ENCODE measurements at places on chromosomes 16 and 17.

DNA sequence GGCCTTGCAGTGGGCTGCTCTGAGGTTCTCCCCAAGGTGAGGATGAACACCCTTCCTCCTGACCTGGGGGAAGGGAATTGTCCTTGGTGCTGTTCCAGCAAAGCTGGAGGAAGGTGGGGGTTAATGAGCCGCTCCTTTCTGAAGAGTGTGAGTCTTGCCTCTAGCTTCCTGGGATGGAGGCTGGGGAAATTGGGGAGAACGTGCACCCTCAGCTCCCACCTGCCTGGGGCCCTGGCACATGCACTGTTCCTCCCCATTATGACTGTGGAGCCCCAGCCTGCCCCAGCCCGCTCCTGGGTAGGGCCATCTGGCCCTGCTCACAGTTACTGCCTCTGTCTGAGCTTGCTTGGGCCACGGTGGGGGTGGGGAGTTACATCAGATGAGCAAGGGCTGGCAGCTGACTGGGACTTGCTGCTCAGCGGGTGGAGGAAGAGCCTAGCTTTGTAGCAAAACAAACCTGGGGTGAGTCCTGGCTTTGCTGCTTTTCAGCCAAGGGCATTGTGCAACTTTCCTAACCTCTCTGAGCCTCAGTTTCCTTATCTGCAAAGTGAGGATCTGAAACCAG, 11.1 kb downstream of the TNS4 start:
- no peak for DNase-seq

- no peak for DNase-seq
Observed at GRCh38 chr16:1613728-1614455, 1.7 kb downstream of the CRAMP1 start.

DNA sequence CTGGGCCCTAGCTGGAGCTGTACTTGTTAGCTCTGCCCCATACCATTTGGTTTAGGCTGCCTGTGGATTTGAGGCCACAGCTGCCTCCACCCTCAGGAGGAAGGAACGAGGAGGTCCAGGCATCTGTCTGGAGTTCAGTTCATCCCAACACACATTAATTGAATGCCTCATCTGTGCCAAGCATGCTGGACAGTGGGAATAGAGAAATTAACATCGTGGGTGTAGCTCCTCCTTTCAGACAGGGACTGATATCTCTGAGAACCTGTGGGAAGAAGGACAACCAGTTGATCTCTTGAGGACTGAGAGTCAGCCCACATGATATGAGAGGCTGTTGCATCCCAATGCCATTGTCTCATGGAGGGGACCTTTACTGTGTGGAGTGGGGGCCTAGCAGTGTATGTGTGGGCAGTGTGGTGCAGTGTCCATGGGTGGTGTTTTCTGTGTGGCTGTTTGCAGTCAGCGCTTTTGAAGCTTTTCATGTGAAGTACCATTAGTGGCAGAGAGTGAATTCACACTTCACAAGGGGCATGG, 29.4 kb upstream of the DDX52 start:
- DNase-seq = no peak

- no peak for DNase-seq
Observed at GRCh38 chr17:34384822-34385605, 22.0 kb upstream of the CCL1 start.

GRCh38 chr17:51948128-51948527, 210.4 kb downstream of the CA10 start:
- no peak for DNase-seq

- DNase-seq = no peak
Observed at GRCh38 chr16:21637032-21637968, 15.1 kb downstream of the IGSF6 start.

Data from activated gamma-delta T cell treated with Interleukin-2 at 50 U/mL for 16 hours (primary cell).